Central memory CD8-positive, alpha-beta T cell (primary cell): ENCODE measurements at places on chromosomes 1 and 21.

- no peak for DNase-seq
- H3K27me3 ChIP-seq, result no peaks in the 10 kb centered on the region
- peaks cover 19% of the 10 kb centered on the region for H3K4me1 ChIP-seq
- H3K36me3 ChIP-seq, result peaks cover 80% of the 10 kb centered on the region
- H3K4me3 ChIP-seq, result no peak overlapping the region
Observed at GRCh38 chr1:17420391-17420918, 19.0 kb downstream of the RCC2 start.

- no peaks in the 10 kb centered on the region for H3K36me3 ChIP-seq
- no peak for DNase-seq
- no peak overlapping the region for H3K27ac ChIP-seq
- H3K27me3 ChIP-seq, result no peaks in the 10 kb centered on the region
- no peaks in the 10 kb centered on the region for H3K4me1 ChIP-seq
Observed at GRCh38 chr1:15231714-15232201, 15.3 kb upstream of the FHAD1 start.

- H3K27me3 ChIP-seq, result no peaks in the 10 kb centered on the region
- peaks cover 6% of the 10 kb centered on the region for H3K36me3 ChIP-seq
- no peak overlapping the region for H3K27ac ChIP-seq
- peaks cover 62% of the 10 kb centered on the region for H3K4me1 ChIP-seq
- DNase-seq, result no peak
Observed at GRCh38 chr1:1861339-1861730, 29.6 kb downstream of the GNB1 start.

GRCh38 chr1:35587736-35588135 is 14.6 kb downstream of the TFAP2E start:
- H3K36me3 ChIP-seq, result peaks cover 5% of the 10 kb centered on the region
- peaks cover 23% of the 10 kb centered on the region for H3K4me1 ChIP-seq
- H3K4me3 ChIP-seq, result no peak overlapping the region
- no peak for DNase-seq

DNA sequence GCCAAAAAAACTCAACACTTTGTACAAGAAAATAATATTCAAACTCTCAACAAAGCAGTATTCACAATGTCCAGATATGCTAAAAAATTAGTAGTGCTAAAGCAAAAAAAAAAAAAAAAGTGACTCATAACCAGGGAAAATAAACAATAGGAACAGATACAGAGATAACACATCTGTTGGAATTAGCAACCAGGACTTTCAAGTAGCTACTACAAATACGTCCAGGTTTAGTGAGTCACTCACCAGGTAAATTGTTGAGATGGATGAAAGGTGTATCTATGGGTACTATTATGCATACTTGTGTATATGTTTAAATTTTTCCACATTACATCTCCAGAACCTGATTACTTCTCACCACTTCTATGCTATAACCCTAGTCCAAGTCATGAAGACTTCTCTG is 144.8 kb upstream of the SLC35F3 start:
- no peak overlapping the region for H3K27ac ChIP-seq
- no peak overlapping the region for H3K4me3 ChIP-seq
- peaks cover 18% of the 10 kb centered on the region for H3K27me3 ChIP-seq
- DNase-seq, result no peak
- H3K36me3 ChIP-seq, result no peaks in the 10 kb centered on the region

DNA sequence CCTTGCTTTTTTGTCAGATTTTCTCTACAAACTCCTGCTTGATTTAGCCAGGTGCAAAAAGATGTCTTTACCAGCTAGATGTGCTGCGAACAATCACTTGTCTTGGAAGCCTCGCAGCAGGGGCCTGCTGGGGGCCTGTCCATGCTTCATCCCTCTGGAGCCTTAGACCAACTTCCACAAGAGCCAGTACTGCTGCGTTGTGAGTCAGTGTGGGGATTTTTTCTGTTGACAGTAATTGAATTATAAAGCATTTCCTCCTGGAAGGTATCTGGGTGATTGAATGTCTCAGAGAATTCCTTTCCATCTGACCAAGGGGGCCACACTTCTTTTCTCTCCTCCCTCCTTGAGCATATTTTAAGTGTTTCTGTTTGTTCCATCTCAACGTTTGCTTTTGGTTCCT is 40.4 kb upstream of the LDLRAP1 start:
- H3K4me3 ChIP-seq, result no peak overlapping the region
- peaks cover 13% of the 10 kb centered on the region for H3K4me1 ChIP-seq
- DNase-seq, result no peak
- H3K27me3 ChIP-seq, result peaks cover 8% of the 10 kb centered on the region
- peaks cover 22% of the 10 kb centered on the region for H3K36me3 ChIP-seq
- H3K27ac ChIP-seq, result no peak overlapping the region

DNA sequence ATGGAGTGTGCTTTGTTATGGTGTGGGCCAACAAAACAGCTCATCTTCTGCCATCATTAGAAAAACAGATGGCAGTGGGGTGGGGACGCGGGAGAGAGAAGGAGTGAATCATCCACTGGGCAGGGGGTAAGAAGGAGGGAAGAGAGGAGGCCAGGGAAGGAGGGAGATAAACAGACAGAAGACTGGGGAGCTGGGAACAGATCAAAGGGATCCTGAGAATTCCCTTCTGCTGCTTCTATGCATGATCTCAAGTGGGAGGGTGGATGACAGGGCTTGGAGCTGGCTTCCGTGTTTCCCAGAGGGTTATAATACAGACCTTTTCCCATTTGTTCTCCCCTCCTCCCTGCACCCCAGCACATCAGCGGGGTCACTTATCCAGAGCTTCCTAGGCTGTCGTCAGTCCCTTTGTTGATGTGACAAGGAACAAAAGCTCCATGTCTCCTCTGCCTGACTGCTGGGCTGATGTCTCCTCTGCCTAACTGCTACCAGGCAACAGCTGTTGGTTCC is 338.6 kb downstream of the PAPPA2 start:
- no peak overlapping the region for H3K27ac ChIP-seq
- no peaks in the 10 kb centered on the region for H3K36me3 ChIP-seq
- no peaks in the 10 kb centered on the region for H3K4me1 ChIP-seq
- no peaks in the 10 kb centered on the region for H3K27me3 ChIP-seq
- no peak overlapping the region for H3K4me3 ChIP-seq

- peak overlapping the region; percentile 97 for H3K27ac ChIP-seq
- peak overlapping the region; percentile 51 for H3K4me3 ChIP-seq
- H3K4me1 ChIP-seq, result peaks cover 45% of the 10 kb centered on the region
- DNase-seq, result no peak
- H3K27me3 ChIP-seq, result no peaks in the 10 kb centered on the region
- peaks cover 82% of the 10 kb centered on the region for H3K36me3 ChIP-seq
Observed at GRCh38 chr1:32274646-32275340, 17.1 kb upstream of the HDAC1 start.

GRCh38 chr1:61313906-61314422 is 231.6 kb downstream of the NFIA start:
- H3K4me3 ChIP-seq, result no peak overlapping the region
- no peaks in the 10 kb centered on the region for H3K27me3 ChIP-seq
- H3K36me3 ChIP-seq, result peaks cover 1% of the 10 kb centered on the region

- no peak for DNase-seq
- no peak overlapping the region for H3K27ac ChIP-seq
- H3K36me3 ChIP-seq, result peaks cover 2% of the 10 kb centered on the region
- H3K27me3 ChIP-seq, result no peaks in the 10 kb centered on the region
Observed at GRCh38 chr1:237913345-237913744, 22.6 kb upstream of the ZP4 start.

GRCh38 chr1:118985640-118986554 is 2.2 kb downstream of the TBX15 start:
- H3K27me3 ChIP-seq, result peaks cover 98% of the 10 kb centered on the region
- H3K36me3 ChIP-seq, result peaks cover 6% of the 10 kb centered on the region
- no peak for DNase-seq
- no peaks in the 10 kb centered on the region for H3K4me1 ChIP-seq
- no peak overlapping the region for H3K4me3 ChIP-seq
- H3K27ac ChIP-seq, result no peak overlapping the region

DNA sequence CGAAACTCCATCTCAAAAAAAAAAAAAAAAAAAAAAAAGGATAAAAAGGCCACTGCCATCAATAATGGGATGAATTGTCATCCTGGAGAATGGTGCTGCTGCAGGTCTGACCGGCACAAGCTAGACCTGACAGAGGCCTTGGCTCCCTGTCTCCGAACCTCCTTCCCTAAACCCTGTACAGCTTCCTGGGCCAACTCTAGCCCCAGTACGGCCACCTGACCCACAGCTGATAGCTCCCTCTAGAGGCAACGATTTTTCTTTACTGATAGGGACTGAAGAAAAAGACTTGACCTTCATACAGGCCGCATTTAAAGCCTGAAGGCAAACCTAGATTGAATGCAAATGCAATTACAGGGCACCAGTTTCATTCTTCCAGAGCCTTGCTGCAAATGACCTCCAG is 30.7 kb downstream of the NOL9 start:
- DNase-seq, result no peak
- no peaks in the 10 kb centered on the region for H3K27me3 ChIP-seq
- no peaks in the 10 kb centered on the region for H3K4me1 ChIP-seq
- H3K36me3 ChIP-seq, result peaks cover 34% of the 10 kb centered on the region

DNA sequence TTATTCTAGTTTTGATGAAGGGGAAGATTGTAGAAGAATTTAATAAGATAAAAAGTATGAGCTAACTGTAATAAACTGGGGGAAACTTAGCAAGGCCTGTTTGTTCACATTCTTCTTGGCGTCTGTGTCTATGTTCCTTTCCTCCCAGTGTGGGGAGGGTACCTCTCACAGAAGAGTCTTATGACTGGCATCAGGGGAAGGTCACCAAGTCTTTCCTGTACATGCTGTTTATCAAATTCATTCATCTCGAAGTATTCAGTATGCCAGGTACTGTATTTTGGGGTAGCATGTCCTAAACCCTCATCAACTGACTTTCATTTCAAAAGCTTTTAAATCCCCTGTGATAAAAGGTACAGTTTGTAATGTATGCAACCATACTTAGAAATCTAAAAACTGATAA is 78.4 kb downstream of the HS2ST1 start:
- H3K36me3 ChIP-seq, result no peaks in the 10 kb centered on the region
- no peak for DNase-seq
- no peak overlapping the region for H3K4me3 ChIP-seq
- H3K27ac ChIP-seq, result no peak overlapping the region

DNA sequence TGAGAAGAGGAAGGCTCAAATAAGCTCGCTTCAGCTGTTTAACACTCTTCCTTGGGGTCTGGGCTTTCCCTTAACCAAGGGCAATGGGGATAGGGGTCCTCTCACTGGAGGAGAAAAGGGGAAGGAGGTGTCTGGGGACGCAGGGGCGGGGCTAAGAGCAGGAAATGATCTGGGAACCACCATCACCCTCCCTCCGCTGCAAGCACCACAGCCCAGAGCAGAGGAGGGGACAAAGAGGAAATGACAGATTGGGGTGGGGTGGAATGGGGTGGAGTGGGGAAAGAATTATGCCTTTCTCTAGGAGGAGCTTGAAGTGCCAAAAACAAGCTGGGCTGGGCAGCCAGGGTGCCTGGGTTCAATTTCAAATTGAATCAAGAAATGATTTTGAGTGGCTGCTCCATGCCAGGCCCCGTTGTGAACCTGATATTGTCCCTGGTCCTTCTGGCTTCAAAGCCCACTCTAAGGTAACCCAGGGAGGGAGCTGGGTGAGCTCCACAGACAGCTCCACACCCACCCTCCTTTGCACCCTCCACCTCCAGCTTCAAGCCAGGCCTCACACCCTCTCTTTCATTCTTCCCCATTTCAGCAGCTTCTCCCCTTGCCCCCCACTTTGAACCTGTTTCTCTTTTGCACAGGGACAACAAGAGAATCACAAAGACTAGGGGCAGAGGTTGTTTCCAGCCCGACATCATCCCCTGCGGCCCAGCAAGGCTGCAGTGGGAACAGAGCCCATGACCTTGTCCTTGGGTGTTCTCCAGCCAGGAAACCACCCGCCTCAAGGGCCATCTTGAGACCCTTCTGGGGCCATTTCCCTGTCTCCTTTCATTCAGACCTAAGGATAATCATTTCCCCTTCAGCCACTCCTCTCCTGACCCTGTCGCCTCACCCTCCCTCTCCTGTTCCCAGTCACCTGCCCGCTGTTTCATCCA is 1.1 kb downstream of the ARHGAP30 start:
- H3K36me3 ChIP-seq, result peaks cover 47% of the 10 kb centered on the region
- peak; percentile 58 for DNase-seq
- H3K27ac ChIP-seq, result peak overlapping the region; percentile 85
- H3K4me1 ChIP-seq, result peaks cover 76% of the 10 kb centered on the region
- peak overlapping the region; percentile 94 for H3K4me3 ChIP-seq
- H3K27me3 ChIP-seq, result no peaks in the 10 kb centered on the region

DNA sequence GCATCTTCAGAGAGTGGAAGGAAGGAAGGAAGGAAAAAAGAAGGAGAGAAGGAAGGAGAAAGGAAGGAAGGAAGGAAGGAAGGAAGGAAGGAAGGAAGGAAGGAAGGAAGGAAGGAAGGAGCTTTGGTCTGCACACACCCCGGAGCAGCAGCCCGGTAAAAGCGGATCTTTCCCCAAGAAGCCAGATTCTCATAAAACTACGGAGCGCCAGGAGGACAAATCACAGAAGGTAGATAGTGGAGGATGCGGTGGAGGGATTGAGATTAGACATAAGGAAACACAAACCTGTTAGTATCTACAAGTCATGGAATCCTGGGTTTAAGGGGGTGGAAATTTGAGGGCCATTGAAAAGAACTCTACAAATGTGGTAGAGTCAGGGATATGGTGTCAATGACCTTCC is 36.7 kb downstream of the PAX7 start:
- H3K4me1 ChIP-seq, result no peaks in the 10 kb centered on the region
- DNase-seq, result no peak
- H3K27me3 ChIP-seq, result peaks cover 24% of the 10 kb centered on the region
- no peak overlapping the region for H3K4me3 ChIP-seq

DNA sequence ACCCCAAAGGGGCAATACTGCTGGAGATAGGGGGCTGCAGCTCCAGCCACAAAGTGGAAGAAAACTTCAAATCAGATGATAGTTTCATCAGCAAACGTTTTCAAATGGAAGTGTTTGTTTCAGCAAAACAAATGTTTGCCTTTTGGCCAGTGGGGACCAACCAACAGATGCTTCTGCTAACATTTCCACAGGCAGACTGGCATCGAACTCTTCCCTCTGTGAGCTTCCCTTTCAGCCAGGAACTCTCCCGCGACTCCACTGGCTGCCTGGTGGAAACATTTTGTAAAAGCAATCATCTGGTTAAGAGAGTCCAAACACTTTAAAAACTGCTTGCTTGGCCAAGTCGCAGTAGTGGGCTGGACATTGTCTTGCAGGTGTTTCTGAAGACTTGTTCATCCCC is 30.7 kb downstream of the CENPF start:
- H3K27me3 ChIP-seq, result no peaks in the 10 kb centered on the region
- H3K36me3 ChIP-seq, result peaks cover 14% of the 10 kb centered on the region
- H3K27ac ChIP-seq, result no peak overlapping the region
- peaks cover 24% of the 10 kb centered on the region for H3K4me1 ChIP-seq
- H3K4me3 ChIP-seq, result no peak overlapping the region

- no peak overlapping the region for H3K4me3 ChIP-seq
- H3K27ac ChIP-seq, result no peak overlapping the region
- H3K36me3 ChIP-seq, result no peaks in the 10 kb centered on the region
- DNase-seq, result no peak
Observed at GRCh38 chr1:163187849-163188248, 14.9 kb downstream of the RGS5 start.

GRCh38 chr1:93237021-93237420 is 56.5 kb downstream of the CCDC18 start:
- no peak overlapping the region for H3K27ac ChIP-seq
- no peaks in the 10 kb centered on the region for H3K27me3 ChIP-seq
- no peak for DNase-seq

- no peak for DNase-seq
- H3K27me3 ChIP-seq, result peaks cover 49% of the 10 kb centered on the region
- H3K4me3 ChIP-seq, result no peak overlapping the region
- H3K4me1 ChIP-seq, result no peaks in the 10 kb centered on the region
Observed at GRCh38 chr1:36880155-36881067, 153.9 kb downstream of the GRIK3 start.
